Peyer's patch (tissue), 4 donors: ENCODE measurements at places on chromosomes 6 and 20.

DNA sequence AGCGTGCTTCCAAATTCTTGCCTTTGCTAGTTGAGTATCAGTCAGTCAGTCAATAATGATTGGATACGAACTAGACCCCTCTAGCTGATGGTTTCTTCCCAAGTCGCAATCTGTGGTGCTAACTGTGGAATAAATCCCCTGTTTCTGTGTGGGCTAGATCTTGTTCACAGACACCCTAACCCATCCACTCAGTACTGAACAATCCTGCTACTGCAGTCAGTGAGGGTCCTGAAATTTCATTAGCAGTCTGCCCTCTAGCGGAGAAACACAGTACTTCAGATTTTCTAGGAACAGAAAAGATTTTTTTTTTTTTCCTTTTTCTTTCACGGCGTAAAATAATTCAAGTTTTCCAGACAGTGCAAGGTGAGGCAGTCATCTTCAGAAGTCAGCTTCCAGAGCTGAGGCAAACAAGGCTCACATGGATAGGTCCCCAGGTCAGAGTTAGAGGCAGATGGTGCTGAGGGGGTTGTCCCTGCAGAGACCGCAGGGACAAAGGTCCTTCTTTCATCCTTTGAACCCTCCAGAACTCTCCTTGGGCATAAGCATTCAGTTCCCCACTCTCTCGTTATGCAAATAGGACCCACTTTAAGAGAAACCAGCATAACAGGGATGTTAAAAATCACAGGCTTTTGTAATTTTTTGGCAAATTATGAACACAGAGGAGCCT, 119.6 kb downstream of the SCML4 start:
- no peak for DNase-seq
- H3K27me3 ChIP-seq, result no peaks in the 10 kb centered on the region
- no peak overlapping the region for H3K27ac ChIP-seq
- no peaks in the 10 kb centered on the region for H3K4me1 ChIP-seq
- H3K36me3 ChIP-seq, result no peaks in the 10 kb centered on the region

DNA sequence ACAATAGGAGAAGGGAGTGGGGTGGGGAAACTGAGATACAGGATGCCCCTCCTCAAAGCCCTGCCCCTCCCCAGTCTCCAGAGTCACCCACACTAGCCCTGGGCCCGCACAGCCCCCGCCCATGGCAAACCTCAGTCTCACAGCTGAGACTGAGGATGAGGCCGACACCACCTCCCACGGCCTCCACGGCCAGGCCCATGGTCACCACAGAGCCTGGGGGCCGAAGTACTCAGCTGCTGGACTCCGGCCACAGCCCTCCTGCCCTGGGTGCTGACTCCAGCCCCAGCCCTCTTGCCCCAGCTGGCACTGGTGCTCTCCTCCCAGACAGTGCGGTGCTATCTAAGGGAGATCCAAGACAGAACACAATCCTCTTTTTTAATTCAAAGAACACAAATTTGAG, 176.1 kb downstream of the TTLL2 start:
- no peak overlapping the region for H3K27ac ChIP-seq
- peaks cover 5% of the 10 kb centered on the region for H3K4me1 ChIP-seq
- H3K36me3 ChIP-seq, result no peaks in the 10 kb centered on the region
- H3K4me3 ChIP-seq, result no peak overlapping the region
- no peak for DNase-seq

DNA sequence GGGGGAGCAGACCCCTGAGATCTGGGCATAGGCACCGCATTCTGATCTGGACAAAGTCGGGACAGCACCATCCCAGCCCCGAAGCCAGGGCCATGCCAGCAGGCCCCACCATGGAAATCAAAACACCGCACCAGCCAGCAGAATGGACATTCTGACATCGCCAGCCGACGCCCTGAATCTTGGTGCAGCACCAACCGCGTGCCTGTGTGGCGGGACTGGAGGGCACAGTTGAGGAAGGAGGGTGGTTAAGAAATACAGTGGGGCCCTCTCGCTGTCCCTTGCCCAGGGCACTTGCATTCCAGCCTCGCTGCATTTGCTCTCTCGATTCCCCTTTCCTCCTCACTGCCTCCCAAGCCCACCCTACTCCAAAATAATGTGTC, 2.0 kb downstream of the NNAT start:
- H3K36me3 ChIP-seq, result no peaks in the 10 kb centered on the region
- peaks cover 9% of the 10 kb centered on the region for H3K4me1 ChIP-seq
- no peaks in the 10 kb centered on the region for H3K27me3 ChIP-seq
- H3K27ac ChIP-seq, result peak overlapping the region; percentile 35
- H3K4me3 ChIP-seq, result no peak overlapping the region

DNA sequence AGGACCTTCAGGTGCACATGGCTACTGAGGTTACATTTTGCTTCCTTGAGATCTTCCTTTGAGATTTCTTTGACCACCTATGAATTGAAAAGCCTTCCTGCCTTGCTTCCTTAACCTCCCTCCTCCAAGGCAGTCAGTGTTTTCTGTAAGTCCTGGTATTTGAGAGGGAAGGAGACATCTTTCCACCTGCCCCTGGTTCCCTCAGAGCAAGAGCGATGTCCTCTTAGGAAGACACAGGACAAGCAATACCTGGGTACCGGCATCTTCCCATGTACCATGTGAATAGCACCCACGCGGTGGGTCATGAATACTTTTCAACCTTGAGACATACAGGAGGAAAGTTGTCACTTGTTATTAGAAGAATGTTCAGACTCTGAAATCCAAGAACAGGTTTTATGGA, 37.1 kb downstream of the GINS1 start:
- no peak for DNase-seq
- no peaks in the 10 kb centered on the region for H3K27me3 ChIP-seq
- no peaks in the 10 kb centered on the region for H3K4me1 ChIP-seq
- H3K4me3 ChIP-seq, result no peak overlapping the region
- H3K36me3 ChIP-seq, result no peaks in the 10 kb centered on the region

DNA sequence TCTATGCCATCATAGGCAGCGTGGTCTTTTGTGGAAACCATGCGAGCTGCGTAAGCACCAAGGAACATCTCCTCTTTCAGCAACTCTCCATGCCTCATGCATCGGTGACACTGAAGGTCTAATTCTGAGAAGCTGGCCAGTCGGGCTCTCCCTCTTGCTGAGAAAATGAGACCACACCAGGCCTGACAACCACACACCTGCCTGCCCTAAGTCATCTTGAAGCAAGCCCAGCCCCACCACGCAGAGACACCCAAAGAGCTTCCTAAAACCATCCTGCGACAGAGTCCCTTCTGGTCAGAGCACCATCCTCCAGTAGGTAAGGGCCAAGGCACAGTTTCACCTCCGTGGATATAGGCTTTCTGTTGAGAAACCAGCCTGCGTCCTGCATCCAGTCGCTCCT, 26.6 kb downstream of the PREX1 start:
- no peaks in the 10 kb centered on the region for H3K27me3 ChIP-seq
- H3K27ac ChIP-seq, result no peak overlapping the region
- peaks cover 14% of the 10 kb centered on the region for H3K4me1 ChIP-seq
- no peak overlapping the region for H3K4me3 ChIP-seq
- DNase-seq, result no peak
- no peaks in the 10 kb centered on the region for H3K36me3 ChIP-seq

DNA sequence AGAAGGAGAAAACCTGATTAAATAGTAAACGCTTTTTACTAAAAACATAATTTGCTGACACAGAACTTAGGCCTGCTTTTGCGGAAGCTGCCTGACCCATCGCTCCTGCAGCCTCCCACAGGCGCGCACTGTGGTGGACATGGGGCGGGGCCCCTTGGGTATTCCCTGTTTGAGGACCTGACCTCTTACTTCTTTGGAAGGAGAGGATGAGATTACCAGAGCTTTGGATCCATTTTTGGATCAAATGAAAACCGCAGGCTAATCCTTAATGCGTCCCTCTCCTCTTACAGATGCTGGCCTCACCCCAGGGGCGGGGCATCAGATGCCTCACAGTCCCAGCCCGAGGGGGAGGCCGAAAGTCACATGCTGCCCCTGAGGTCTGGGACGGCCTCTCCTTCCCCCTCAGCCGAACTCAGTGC, 151.0 kb downstream of the SCML4 start:
- no peak for DNase-seq
- H3K4me1 ChIP-seq, result no peaks in the 10 kb centered on the region
- no peak overlapping the region for H3K27ac ChIP-seq
- no peak overlapping the region for H3K4me3 ChIP-seq
- H3K36me3 ChIP-seq, result no peaks in the 10 kb centered on the region

GRCh38 chr6:14197118-14197517, 79.5 kb downstream of the CD83 start:
- no peaks in the 10 kb centered on the region for H3K4me1 ChIP-seq
- no peak overlapping the region for H3K4me3 ChIP-seq
- no peaks in the 10 kb centered on the region for H3K36me3 ChIP-seq
- DNase-seq, result no peak
- no peak overlapping the region for H3K27ac ChIP-seq
- no peaks in the 10 kb centered on the region for H3K27me3 ChIP-seq

DNA sequence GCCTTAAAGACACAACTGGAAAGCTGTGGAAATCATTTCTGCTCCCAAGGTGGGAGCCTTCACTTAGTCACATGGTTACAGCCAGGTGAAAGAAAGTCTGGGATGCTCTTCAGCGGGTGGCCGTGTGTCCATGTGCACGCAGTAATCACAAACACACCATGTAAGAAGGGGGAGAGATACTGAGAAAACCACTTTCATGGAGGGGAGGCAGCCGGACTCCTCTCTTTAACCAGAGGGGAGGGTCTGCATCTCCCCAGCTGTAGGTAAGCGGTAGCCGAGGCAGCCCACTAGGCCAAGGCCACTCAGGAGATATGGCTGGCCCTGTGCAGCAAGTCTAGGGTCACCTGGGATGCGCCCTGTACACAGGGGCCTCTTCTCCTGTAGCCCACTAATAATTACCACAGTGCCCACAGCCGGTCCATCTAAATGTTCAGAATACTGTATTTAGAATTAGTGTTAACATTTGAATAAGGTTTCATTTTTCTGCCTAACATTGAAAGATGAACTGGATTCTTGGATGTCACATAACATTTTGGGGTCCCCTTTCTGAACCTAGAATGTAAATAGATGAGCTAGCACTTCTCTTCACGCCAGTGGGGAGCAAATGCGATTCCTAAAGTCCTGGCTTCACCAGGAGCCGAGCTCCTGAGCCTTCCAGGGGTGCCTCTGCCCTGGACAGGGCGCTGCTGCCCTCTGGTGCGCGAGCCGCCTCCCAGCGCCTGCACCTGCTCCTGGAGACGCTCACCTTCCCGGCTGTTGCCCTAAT, 15.9 kb downstream of the GPR31 start:
- no peaks in the 10 kb centered on the region for H3K4me1 ChIP-seq
- H3K4me3 ChIP-seq, result no peak overlapping the region
- H3K27ac ChIP-seq, result no peak overlapping the region
- H3K27me3 ChIP-seq, result no peaks in the 10 kb centered on the region

- no peaks in the 10 kb centered on the region for H3K36me3 ChIP-seq
- DNase-seq, result no peak
- H3K27me3 ChIP-seq, result no peaks in the 10 kb centered on the region
- H3K4me1 ChIP-seq, result no peaks in the 10 kb centered on the region
- H3K27ac ChIP-seq, result no peak overlapping the region
- H3K4me3 ChIP-seq, result no peak overlapping the region
These were observed 5.3 kb upstream of the UBD start for GRCh38 chr6:29564875-29565274.

- DNase-seq, result no peak
- no peaks in the 10 kb centered on the region for H3K36me3 ChIP-seq
- no peak overlapping the region for H3K27ac ChIP-seq
- H3K4me1 ChIP-seq, result no peaks in the 10 kb centered on the region
- H3K4me3 ChIP-seq, result no peak overlapping the region
These were observed 183.4 kb downstream of the PREX1 start for GRCh38 chr20:48644286-48644828.

GRCh38 chr20:15842872-15843271, 730.4 kb downstream of the KIF16B start:
- H3K27ac ChIP-seq, result no peak overlapping the region
- DNase-seq, result no peak
- no peaks in the 10 kb centered on the region for H3K4me1 ChIP-seq
- H3K36me3 ChIP-seq, result no peaks in the 10 kb centered on the region
- H3K27me3 ChIP-seq, result no peaks in the 10 kb centered on the region

- no peaks in the 10 kb centered on the region for H3K4me1 ChIP-seq
- H3K27ac ChIP-seq, result no peak overlapping the region
- no peaks in the 10 kb centered on the region for H3K27me3 ChIP-seq
- H3K4me3 ChIP-seq, result no peak overlapping the region
- DNase-seq, result no peak
These were observed 258.7 kb downstream of the HTR1B start for GRCh38 chr6:77204555-77204954.

DNA sequence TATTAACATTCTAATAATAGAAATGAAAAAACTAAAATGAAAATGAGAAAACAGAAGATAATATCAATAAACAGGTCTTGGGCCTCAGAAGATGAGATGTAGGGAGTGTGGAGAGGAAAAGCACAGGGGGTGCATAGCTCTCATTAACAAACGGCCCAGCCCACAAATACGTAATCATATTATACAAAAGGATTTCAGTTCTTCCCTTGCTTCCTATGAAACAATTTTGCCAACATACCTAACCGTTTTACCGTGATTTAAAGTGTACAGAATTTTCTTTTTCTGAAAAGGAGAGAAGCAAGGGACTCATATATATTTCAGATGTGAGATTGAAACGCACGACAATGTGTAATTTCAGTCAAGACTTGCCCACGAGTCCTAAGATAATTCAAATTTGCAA, 136.0 kb downstream of the HFE start:
- no peaks in the 10 kb centered on the region for H3K36me3 ChIP-seq
- no peak for DNase-seq
- no peaks in the 10 kb centered on the region for H3K27me3 ChIP-seq
- peak overlapping the region; percentile 45 for H3K4me3 ChIP-seq
- H3K4me1 ChIP-seq, result no peaks in the 10 kb centered on the region
- peak overlapping the region; percentile 74 for H3K27ac ChIP-seq

GRCh38 chr6:119661078-119661477, 311.5 kb upstream of the MAN1A1 start:
- no peaks in the 10 kb centered on the region for H3K36me3 ChIP-seq
- no peak overlapping the region for H3K27ac ChIP-seq
- H3K4me3 ChIP-seq, result no peak overlapping the region
- no peaks in the 10 kb centered on the region for H3K27me3 ChIP-seq
- no peaks in the 10 kb centered on the region for H3K4me1 ChIP-seq

DNA sequence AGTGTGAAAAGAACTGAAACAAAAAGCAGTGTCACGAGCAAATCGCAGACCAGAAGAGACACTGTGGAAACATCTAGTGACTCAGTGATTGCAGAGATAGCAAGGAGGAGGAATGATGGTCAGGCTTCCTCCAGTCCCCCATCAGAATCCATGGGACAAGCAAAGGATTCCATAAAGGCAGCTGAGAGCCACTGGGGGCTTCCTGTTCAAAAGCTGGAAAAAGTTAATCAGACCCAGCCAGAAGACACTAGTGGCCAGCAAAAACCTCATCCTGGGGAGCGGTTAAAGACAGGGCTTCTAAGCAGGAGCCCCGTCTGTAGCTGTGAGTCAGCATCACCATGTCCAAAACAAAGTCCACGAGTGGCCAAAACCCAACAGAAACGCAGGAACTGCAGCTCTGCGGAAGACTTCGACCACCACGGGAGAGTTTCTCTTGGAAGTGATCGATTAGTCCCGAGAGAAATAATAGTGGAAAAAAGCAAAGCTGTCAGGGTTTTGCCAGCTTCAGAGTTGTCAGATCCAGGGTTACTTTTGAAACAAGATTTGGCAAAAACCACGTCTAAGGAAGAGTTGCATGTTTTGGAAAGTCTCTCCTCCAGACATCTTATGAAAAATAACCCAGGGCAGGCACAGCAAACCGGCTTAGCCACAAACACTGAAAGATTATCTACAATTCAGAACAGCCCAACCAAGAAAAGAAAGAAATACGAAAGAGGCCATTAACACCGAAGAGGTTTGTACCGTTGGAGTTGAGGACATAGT, 51.0 kb downstream of the JAG1 start:
- H3K27me3 ChIP-seq, result no peaks in the 10 kb centered on the region
- no peak overlapping the region for H3K4me3 ChIP-seq
- peak overlapping the region; percentile 17 for H3K27ac ChIP-seq
- DNase-seq, result no peak
